ENCODE measurements at places on chromosomes 4 and X. TPM values are rescaled to one million over a fixed set of nuclear protein-coding genes. Genes with fewer than 3 reads are reported as not detected.

- H3K27ac ChIP-seq, result no peak overlapping the region
- H3K27me3 ChIP-seq, result no peaks in the 10 kb centered on the region
- no peak overlapping the region for H3K4me3 ChIP-seq
- no peak for DNase-seq
These were observed 13.4 kb downstream of the UFSP2 start for GRCh38 chr4:185412412-185412811.

- no peaks in the 10 kb centered on the region for H3K27me3 ChIP-seq
- no peak overlapping the region for H3K27ac ChIP-seq
- no peak for DNase-seq
- peaks cover 31% of the 10 kb centered on the region for H3K4me1 ChIP-seq
- peaks cover 31% of the 10 kb centered on the region for H3K36me3 ChIP-seq
These were observed 899 bp downstream of the LYAR start for GRCh38 chr4:4289055-4289454.

DNA sequence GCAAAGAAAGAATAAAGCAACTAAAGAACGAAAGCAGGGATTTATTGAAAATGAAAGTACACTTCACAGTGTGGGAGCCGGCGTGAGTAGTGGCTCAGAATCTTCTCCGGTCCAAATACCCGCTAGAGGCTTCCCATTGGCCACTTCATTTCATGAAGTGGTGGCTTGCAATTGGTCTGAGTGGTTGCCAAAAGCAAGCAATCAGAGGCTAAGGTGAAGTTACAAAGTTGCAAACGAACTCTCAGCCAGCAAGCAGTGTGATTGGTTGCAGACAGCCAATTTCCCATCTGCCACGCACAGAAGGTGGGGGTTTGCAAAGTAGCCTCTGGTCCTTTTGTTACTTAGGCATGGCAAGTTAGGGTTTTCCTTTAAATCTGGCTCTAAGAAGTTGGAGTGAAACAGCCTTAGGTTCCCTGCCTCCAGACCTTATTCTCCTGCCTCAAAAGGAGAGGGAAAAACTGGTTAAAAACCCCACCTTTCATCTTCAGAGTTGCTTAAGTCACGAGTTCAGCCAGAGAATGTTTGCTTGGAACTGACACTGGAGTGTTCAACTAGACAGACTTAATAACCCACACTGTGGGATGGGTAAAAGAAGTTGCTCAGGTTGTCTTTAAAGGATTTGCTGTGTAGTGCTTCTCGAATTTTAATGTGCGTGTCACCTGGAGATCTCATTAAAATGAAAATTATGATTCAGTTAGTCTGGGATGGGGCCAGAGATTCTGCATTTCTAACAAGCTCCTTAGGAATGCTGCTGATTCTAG, 6.9 kb upstream of the CLOCK start:
- peak overlapping the region; percentile 34 for H3K27ac ChIP-seq
- peak overlapping the region; percentile 36 for H3K4me3 ChIP-seq
- no peaks in the 10 kb centered on the region for H3K36me3 ChIP-seq

- no peaks in the 10 kb centered on the region for H3K36me3 ChIP-seq
- H3K27ac ChIP-seq, result no peak overlapping the region
- H3K4me1 ChIP-seq, result no peaks in the 10 kb centered on the region
- H3K27me3 ChIP-seq, result no peaks in the 10 kb centered on the region
These were observed 98.0 kb downstream of the SPOCK3 start for GRCh38 chr4:167136270-167136669.

- no peak overlapping the region for H3K4me3 ChIP-seq
- no peak overlapping the region for H3K27ac ChIP-seq
- no peaks in the 10 kb centered on the region for H3K27me3 ChIP-seq
- peaks cover 24% of the 10 kb centered on the region for H3K4me1 ChIP-seq
- DNase-seq, result peak; percentile 19
These were observed 67.2 kb downstream of the TBC1D9 start for GRCh38 chr4:140688711-140689598.

GRCh38 chrX:151754047-151754429, 19.5 kb downstream of the CNGA2 start:
- no peak overlapping the region for H3K4me3 ChIP-seq
- no peaks in the 10 kb centered on the region for H3K4me1 ChIP-seq
- no peak overlapping the region for H3K27ac ChIP-seq
- peaks cover 7% of the 10 kb centered on the region for H3K27me3 ChIP-seq
- DNase-seq, result no peak
- H3K36me3 ChIP-seq, result no peaks in the 10 kb centered on the region

GIMD1 gene
- total RNA-seq, result not detected

ANXA10 gene
- not detected for total RNA-seq

ZMAT1 gene
- total RNA-seq, result 3.0 TPM

All from esophagus muscularis mucosa (tissue), 4 donors.